Activated CD4-positive, alpha-beta T cell treated with anti-CD3 and anti-CD28 coated beads for 1 hour (primary cell): ENCODE measurements at places on chromosomes 2 and 18.

GRCh38 chr2:181457121-181457740, at the start of gene ITGA4:
ITGA4 (plus strand) TSS chr2:181457386; CDS start chr2:181457655, 269 bp downstream.
- peak; percentile 79 for DNase-seq

DNA sequence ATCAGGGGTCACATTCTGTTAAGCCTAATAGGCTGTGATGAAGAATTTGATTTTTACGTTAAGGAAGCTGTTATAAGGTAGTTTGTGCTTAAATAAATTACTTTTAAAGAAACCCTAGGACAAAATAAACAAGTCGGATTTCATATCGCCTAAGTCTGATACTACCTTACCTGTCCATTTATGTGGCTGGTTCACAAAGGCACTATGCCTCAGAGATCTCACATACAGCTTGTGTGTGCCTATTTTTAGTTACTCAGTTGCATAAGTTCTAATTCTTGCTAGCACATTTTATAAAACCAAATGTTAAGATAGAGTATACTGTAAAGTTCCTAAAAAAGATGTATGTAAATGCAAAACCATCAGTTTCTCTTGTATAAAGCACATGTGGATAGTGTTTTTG, 40.0 kb downstream of the AGFG1 start:
- no peak for DNase-seq

DNA sequence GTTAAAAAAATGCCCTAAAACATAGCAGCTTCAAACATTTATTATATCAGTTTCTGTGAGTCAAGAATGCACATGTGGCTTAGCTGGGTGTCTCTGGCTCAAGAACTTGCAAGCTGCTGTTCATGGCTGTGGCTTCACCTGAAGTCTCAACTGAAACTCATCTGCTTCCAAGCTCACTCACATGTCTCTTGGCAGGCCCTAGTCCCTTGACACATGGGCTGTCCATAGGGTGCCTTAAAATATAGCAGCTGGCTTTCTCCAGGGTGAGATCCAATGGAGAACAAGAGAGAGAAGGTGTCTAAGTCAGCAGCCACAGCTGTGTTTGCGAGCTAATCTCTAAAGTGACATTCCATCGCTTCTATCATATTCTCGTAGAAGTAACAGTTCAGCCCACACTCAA, 152.8 kb downstream of the DSEL start:
- DNase-seq: no peak

- DNase-seq: no peak
These were observed 45.2 kb downstream of the TMEM185B start for GRCh38 chr2:120177973-120178372.

- DNase-seq: no peak
These were observed 35.7 kb downstream of the ACKR3 start for GRCh38 chr2:236605345-236605734.

- DNase-seq: no peak
These were observed 104.7 kb upstream of the MYO3B start for GRCh38 chr2:170073288-170073687.

DNA sequence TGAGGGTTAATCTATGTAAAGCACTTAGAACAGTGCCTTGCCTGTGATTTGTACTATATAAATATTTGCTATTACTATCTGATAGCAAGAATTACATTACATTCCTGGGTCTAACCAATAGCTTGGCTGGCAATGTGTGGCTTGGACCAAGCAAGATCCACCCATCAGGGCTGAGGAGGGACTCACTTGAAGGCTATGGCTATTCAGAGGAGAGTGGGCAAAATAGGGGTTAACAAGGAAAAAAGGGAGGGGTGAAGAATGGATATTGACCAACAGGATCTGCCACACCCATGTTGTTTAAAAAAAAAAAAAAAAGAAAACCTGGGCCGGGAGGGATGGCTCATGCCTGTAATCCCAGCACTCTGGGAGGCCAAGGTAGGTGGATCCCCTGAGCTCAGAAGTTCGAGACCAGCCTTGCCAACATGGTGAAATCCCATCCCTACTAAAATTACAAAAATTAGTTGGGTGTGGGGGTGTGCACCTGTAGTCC, 20.0 kb upstream of the TMBIM1 start:
- DNase-seq: no peak

DNA sequence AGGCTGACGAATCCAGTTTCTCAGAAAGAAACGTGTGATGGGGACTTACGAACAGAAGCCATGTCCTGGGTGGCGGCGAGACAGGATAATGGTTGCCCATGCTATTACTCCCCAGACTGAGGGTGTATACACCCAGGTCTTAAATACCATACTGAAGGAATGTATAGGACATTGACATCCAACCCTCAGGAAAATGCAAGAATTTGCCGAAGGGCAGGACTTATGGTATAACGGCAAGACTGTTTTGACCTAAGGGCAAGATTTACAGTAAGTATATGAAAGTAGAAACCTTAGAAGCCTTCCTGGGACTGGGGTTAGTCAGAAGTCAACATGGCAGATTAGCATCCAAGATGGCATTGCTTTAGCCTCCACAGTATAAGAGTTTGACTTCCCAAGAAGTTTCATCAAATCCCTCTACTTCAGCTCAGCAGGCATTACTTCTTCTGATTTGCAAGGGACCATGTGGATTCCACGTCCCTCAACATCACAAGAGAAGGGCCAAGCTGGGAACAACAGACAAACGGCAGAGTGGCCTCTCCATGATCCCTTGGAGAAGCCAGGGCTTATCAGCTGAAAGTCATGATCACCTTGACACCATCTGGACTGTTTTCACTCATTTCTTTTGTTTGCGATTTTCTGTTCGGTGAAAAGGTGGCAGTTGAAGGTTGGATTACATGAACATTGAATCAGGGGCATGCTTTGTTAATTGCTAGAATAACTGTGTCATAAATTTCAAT, 21.1 kb downstream of the ST3GAL5 start:
- DNase-seq: no peak

GRCh38 chr2:236889791-236890704, 195.6 kb upstream of the COPS8 start:
- DNase-seq: no peak

DNA sequence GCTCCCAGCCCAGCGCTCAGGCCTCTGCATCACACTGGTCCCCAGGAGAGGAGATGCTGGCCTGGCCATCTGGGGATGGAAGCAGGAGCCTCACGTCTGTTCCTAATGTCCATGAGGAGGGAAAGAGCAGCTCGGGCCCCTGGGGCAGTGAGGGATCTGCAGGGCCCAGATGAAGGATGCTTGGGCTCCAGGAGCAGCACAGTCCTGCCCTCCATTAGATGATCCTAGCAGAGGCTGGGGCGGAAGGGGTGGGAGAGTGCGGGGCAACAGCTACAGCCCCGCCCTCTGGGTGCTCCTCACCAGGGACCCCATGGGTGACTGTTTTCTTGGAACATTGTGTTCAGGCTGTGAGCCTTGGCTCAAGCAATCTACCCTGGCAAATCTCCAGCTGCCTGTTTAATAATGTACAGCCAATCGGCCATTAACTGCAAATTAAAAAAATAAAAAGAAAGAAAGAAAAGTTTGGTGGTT, 49.7 kb downstream of the TNS1 start:
- no peak for DNase-seq

GRCh38 chr2:79740879-79741443, 228.1 kb downstream of the CTNNA2 start:
- DNase-seq: no peak

DNA sequence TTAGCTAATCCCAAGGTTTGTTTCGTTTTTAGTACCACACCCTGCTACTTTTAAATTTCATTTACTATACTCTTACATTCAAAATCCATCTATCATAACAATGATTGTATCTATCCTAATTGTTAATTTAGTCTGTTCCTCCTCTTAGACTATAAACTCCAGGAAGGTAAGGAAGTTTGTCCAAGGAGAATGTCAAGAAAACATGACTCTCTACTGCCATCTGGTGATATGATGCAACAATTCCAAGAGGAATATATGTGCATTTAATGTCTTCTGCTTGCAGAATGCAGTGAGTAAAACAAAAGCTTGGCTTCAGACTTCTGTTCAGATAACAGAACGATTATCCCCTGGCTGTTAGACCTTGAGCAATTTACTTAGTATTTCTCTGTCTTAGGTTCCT, 1267.1 kb downstream of the LRP1B start:
- DNase-seq: no peak

DNA sequence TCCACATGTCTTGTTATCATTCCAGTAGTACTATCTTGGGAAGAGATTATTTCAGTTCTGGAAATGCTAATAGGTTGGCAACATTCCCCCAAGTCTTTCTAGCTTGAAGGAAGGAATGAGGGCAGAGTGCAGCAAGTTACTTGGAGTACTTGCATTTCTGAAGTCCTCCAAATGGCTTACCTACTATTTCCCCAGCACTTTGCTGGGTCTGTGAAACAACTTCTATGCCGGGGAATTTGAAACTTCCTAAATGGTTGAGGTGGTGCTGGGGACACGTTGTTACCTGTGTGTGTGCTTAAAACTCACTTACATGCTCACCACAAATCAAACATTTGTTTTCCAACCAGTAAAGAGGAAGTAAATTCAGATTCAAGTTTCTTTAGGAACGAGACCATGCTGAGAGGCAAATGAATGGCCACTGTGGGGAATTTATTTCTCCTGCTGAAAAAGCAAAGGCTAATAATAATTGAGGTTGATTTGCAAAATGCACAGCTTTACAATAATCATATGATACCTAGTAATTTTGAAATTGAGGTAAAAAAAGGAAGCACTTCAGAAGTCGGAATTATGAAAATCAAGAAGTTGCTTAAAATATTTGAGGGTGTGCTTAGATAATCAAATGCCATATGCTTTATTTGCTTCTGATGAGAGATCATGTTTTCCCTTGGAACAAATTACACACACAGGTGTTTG, 1167.7 kb upstream of the ZEB2 start:
- DNase-seq: no peak

DNA sequence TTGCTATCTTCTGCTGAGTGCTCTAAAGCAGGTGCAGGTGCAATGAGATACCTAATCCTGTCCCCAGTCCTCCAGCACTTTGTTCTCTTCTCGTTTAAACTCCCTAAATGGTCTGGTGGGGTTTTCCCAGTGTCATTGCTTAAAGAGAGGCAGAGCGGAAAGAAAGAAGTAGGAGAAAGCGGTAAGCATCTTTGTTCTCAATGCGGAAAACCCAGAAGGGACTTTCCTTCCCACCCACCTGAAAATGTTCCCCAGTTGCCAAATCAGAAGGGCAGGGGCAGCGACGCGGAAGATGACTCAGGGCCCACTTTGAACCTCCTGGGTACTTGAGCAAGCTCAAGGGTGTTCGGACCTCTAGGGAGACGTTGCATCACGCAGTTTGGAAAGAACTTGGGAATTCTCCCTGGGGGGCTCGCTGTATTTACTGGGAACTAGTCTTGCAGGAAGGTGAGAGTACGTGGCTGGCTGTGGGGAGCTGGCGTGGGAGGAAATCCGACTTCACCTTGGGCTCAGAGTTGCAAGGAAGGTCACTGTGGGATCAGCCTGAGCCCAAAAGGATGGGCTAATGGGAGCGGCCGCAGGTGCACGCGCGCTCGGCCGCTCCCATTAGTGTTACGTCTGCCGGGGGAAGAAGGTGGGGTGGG, 589 bp upstream of the SGPP2 start:
- DNase-seq: peak; percentile 26

DNA sequence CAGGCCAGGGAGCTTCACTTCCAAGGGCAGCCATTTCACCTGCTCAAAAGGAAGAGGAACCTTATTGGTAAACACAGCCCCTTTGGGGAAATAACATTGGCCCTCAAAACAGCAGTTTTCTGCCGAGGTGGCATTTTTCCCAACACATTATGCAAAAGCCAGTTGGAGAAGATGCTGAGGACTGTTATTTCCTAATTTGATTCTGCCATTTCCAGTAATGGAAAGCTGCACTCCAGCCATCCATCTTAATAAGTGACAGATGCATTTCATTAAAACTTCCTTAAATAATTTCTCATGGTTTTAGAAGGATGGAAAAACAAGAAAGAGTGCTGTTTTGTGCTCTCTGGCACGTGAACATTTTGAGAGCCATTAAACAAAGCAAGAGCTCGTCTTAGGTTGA, 55.9 kb upstream of the ALK start:
- DNase-seq: no peak

DNA sequence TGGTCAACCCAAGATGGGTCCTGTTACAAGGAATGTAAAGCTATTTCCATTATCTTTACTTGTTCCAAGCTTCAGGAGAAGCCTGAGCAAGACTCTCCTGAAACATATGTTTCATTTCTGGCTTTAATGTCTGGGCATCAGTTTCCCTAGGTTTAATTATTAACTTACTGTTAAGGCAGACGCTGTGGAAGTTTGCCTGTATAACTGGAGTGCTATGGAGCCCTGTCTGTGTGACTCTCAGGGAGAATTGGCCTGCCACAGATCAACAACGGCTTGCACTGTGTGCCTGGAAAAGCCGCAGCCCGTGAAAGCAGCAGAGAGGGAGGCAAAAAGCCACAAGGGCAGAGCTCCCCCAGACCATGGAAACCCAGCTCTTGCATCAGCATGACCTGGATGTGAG, 22.1 kb upstream of the LONRF2 start:
- no peak for DNase-seq

GRCh38 chr2:20067992-20068584, 16.7 kb upstream of the LAPTM4A start:
- no peak for DNase-seq

GRCh38 chr18:13381944-13382365, 163.4 kb downstream of the LDLRAD4 start:
- no peak for DNase-seq

- DNase-seq: no peak
These were observed 74.1 kb downstream of the LTBP1 start for GRCh38 chr2:33020883-33021282.

DNA sequence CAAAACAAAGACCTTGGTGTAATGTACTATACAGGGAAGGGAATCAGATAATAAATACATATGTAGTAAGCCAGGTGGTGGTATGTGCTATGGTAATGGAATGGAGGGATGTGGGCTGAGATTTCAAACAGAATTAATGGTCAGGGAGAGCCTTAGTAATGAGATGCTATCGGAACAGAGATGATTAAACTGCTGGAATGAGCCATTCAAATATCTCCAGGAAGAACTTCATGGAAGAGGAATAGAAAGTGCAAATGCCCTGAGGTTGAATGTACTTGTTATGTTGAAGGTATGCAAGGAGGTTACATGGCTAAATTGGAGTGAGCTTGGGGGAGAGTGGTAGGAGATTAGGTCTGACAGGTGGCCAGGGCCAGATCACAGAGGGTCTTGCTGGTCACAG, 5.1 kb downstream of the SERPINB11 start:
- no peak for DNase-seq

GRCh38 chr18:49149011-49149410, 198.2 kb upstream of the SMAD7 start:
- no peak for DNase-seq

- no peak for DNase-seq
These were observed 104.5 kb upstream of the NCK2 start for GRCh38 chr2:105640246-105640645.

GRCh38 chr18:49169037-49169521, 218.3 kb upstream of the SMAD7 start:
- no peak for DNase-seq

GRCh38 chr2:216692636-216693413, 2.5 kb downstream of the IGFBP5 start:
- DNase-seq: peak; percentile 33

DNA sequence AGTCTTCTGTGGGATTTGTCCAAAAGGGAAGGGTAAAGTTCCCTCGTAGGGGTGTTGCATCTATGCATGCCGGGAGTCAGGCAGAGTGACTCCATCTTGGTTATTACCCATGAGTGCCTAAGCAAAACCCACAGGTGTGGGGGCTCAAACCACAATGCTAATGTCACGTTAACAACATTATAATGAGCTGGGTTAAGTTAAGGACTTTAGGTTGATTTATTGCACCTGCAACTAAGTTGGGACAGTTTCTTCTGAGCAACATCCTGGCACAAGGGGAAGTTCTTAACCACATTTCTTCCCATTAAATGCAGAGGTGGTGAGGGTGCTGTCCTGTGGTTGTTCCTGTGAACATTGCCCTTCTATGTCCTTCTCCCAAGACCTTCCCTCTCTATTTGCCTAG, 1596.8 kb upstream of the SLC39A10 start:
- no peak for DNase-seq
